ENCODE measurements at places on chromosomes 16 and 17. TPM values are rescaled to one million over a fixed set of nuclear protein-coding genes. Genes with fewer than 3 reads are reported as not detected.

ARHGDIG gene
- 1.6 TPM for total RNA-seq

OMG gene
- total RNA-seq = 3.9 TPM

CACNG1 gene
- not detected for total RNA-seq

NLRC3 gene
- not detected for total RNA-seq

CCL13 gene
- total RNA-seq = not detected

SHPK gene
- total RNA-seq = 15.0 TPM

MAPK8IP3 gene
- 45.8 TPM for total RNA-seq

MT1E gene
- total RNA-seq = 103 TPM

SEZ6L2 gene
- 1.4 TPM for total RNA-seq

NPTX1 gene
- total RNA-seq = 0.57 TPM

HERPUD1 gene
- total RNA-seq = 151 TPM

OVCA2 gene
- 38.8 TPM for total RNA-seq

PIK3R6 gene
- 0.16 TPM for total RNA-seq

CDH1 gene
- not detected for total RNA-seq

FAM117A gene
- total RNA-seq = 1.1 TPM

ABCA6 gene
- 192 TPM for total RNA-seq

PABPN1L gene
- not detected for total RNA-seq

KRTAP1-1 gene
- total RNA-seq = not detected

CD300E gene
- total RNA-seq = not detected

C16orf92 gene
- total RNA-seq = not detected

CCL16 gene
- total RNA-seq = not detected

TEX14 gene
- not detected for total RNA-seq

PDE6G gene
- total RNA-seq = 0.63 TPM

KRT15 gene
- total RNA-seq = 0.63 TPM

SP6 gene
- not detected for total RNA-seq

NOS2 gene
- 0.16 TPM for total RNA-seq

PPP4C gene
- total RNA-seq = 70.8 TPM
